ENCODE measurements at places on chromosomes 6 and 20.

GRCh38 chr20:58103517-58103904 lies 124.9 kb downstream of the ANKRD60 start:
- DNase-seq, result no peak

- DNase-seq, result no peak
These were observed 651.6 kb upstream of the MARCKS start for GRCh38 chr6:113205553-113205952.

- no peak for DNase-seq
These were observed at the start of gene SLC17A1 for GRCh38 chr6:25831532-25832306. SLC17A1 (minus strand) TSS chr6:25832052; CDS start chr6:25830557, 1,495 bp downstream.

DNA sequence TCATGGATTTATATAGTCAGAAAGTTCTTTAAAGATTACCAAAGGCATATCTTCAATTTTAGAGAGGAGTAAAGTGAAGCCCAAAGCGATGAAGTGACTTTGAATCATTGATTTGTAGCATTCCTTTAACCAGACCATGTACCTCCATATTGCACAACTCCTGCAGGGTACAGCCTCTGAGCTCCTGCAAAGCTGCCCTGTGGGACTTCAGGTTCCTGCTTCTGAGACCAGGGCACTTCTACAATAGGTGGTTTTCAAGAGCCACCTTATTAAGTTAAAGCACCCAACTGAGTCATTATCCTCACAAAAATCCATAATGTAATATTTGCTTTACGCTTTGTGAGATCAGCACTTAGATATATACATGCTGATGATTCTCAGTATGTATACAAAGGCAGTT lies 270.7 kb upstream of the RGS17 start:
- no peak for DNase-seq

- no peak for DNase-seq
These were observed 288.7 kb upstream of the CDYL start for GRCh38 chr6:4487538-4487937.

GRCh38 chr6:123240626-123241025 lies 244.6 kb downstream of the CLVS2 start:
- no peak for DNase-seq

GRCh38 chr6:145063091-145063490 lies 672.2 kb downstream of the EPM2A start:
- DNase-seq, result no peak

DNA sequence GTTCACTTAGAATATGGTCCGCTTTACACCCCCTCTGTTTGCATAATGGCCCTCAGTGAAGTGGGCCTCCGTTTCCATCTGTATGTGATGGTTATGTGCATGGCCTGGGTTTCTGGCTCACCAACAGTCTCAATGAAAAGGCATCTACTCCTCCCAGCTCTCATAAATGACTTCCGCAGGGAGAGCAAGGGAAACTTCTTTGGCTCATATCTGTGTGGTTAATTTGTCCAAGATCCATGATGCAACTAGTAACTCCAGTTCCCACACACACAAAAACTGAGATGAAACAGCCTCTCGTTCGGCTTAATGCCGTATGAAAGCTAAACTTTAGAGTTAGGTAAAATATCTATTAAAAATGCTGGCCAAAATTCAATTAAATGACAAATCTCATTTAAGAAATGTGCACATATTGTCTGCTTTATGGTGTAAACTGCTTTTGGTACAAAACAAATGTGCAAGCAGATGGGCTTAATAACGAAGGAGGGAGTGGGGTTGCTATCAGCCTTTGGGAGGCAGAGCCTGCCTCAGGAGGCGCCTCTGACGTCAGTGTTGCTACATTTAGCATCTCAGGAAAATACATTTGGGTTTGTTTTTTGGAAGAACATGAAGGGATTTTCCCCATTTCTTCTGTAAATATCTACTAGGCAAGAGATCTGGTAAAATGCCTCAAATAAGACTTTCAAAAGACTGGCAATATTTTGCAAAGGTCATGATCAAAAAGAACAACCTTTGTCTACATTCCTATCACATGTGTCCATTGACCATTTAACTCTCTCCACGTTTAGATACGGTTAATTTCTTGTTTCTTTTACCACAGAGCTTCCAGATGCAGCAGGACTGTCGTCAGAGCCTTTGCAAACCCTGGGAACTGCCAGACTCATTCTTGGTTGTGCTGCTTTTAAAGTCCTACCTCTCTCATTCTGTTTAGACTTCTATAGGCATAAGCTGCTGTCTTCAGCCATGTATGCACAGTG lies 96.8 kb downstream of the ARMC2 start:
- no peak for DNase-seq

DNA sequence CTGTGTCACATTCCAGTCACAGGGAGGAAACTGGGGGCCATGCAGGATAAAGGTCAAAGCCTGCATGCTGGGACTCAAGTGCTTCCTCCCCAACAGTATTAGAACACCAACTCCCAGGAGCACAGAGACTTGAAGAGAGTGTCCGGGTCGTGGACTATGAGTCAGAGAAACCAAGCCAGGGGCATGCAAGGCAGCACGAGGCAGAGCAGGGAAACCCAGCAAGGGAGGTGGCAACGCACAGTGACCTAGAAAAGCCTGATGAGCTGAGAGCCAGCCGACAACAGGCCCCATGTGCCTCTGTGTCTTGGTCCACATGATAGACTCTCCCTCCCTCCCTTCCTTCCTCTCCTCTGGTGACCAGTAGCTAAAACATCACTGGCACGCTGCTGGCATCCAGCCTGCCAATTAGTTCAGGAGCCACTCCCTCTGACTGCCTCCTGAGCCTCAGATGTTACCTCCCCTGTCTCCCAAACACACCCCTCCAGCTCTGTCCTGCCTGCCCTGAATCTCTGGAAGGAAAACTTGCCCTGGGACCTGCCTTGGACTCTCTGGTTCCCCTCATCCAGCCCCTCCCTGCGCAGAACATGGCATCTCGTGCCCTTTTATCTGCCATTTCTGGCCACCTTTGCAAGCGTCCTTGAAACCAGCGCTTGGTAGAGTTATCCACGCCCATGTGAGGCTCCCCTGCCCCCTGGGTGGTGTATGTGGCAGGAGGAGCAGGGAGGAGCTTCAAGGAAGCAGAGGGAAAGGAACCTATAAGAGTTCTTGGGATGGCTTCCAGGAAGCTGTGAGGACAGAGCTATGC lies 16.2 kb upstream of the RNF39 start:
- no peak for DNase-seq

- no peak for DNase-seq
These were observed 57.5 kb downstream of the HIVEP2 start for GRCh38 chr6:142887517-142887916.

GRCh38 chr6:157956171-157956730 lies 25.4 kb upstream of the SYNJ2 start:
- DNase-seq, result no peak

DNA sequence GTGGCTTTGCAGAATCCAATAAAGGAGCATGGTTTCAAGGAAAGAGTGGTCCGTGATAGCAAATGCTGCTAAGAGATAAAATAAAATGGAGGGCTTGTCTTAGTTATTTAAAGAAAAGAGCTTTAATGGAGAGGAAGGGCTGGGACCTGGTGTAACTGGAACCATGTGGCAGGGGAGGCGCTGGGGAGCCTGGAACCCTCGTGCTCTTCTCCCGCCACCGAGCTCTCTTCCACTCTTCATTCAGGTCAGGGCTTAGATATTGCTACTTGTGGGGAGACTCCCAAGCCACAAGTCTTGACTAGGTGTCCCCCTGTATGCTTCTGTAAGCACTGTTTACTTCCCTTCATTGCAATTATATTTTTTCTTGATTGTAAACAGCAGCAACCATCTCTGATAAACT lies 15.2 kb upstream of the ARFGEF3 start:
- no peak for DNase-seq

DNA sequence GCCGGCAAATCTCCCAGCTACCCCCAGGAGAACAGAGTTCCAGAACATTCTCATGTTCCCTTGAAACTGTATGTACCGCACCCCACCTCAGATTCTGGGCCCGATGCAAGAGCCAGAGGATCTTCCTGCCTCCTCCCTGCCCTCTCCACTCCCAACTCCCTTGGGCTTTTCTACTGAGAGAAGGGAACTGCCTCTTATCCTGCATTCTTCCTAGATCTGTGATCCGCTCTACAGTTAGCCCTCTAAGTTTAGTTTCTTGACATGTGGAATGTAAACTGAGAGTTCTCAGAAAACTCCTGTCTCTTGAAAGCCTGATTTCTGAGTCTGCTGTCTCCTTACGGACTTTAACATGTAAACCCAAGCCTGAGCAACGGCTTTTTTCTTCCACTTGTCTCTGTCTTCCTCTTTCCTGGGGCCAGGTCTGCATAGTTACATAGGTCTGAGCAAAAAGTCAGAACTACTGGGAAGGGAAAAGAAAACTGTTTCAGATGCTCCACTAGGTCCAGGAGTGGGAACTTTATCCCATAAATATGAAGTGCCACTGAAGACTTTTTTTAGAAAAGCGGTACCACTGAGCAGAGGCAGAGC lies 86.5 kb upstream of the TNFAIP3 start:
- DNase-seq, result no peak

DNA sequence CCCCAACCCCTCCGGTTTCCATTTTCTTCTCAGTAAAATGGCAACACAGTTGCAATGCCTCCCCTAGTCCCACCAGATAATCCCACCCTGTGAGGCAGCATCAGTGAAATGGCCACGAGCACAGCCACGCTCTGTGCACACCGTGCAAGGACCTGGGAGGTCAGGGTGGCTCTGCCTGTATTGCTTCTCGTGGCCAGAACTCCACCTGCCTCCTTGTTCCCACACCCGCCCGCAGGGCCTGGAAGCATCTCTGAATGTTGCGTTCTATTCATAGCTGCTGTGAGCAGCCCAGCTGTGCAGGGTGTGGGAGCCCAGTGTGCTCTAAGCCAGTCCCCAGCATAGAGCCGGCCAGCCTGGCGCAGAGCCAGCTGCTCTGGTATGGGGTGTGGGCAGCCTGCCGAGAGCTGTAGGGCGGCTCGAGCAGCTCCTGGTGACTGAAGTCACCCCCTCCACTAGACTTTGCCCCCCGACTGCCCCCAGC lies 161.1 kb downstream of the DLL1 start:
- no peak for DNase-seq

DNA sequence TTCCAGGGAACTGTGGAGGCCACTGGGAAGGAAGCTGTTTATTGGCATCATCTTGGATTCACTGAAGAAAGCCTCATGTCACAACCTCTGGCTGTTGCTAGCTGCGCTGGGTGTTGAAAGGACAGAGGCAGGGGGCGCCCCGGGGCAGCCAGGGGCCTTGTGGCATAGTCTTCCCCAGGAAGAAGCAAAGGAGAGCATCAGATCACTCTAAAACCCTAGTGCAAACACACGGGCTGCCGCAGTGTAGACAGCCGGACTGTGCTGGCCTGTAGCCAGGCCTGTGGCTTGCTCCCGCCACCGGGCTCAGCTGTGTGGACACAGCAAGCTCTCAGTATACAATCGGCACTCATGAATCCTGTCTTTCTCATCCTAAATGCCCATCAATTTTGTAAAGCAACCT lies 23.8 kb upstream of the SMOC2 start:
- no peak for DNase-seq

- no peak for DNase-seq
These were observed 10.7 kb downstream of the FIG4 start for GRCh38 chr6:109701774-109702173.

DNA sequence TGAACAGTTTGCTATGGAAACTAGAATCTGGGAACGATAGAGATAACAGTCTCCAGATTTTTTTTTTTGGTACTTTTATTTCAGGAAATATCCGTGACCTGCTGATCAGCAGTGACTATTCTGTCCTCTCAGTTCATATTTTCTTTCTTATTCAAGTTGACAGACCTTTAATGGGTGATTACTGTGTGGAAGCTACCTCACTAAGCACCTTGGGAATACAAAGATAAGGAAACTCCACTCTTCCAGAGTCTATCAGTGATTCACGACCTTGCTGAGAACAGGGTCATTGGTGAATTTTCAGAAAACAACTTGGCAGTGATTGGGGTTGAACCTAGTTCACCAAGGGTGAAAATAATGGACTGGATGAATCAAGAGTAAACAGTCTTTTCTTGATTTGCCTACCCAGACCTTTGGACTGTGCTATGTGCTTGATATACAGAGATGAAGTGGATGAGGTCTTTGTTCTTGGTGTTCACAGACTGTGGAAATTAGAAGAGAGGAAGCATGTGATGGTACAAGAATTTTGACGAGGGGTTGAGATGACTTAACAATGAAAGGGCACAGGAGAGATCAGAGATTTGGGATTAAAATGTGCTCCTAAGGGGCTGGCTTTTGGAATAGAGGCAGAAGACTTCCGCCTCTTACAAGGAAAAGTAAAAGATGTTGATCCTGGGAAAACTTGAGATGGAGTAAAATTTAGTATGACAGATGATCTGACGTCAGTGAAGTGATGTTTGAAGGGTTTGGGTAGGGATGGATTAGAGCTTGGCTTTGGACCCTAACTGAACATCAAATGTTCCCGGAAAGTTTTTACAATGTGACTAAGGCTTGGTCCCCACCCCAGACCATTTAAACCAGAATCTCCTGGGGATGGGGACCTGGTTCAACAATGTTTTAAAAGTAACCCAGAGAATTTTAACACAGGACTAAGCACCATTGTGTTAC lies 1.2 kb downstream of the KAT14 start:
- no peak for DNase-seq

DNA sequence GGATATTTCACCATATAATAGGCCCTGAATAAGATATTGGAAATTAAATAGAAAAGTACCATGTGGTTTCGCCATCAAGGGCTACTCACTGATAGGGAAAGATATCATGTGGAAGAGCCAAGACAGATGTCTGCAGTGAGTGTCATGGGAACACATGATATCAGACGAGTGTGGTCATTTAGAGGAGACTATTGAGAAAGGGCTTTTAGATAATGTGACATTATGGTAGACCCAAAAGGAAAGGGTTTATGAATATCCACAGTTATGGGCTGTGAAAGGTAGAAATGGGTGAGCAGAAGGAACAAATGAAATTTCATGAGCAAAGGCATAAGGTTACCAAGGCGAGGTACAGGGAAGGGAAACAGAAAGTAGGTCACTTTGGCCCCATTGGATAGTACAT lies 182.3 kb upstream of the PRSS16 start:
- DNase-seq, result no peak

GRCh38 chr20:38789503-38790199 lies 15.8 kb upstream of the PPP1R16B start:
- no peak for DNase-seq

GRCh38 chr6:38755874-38756273 lies 40.8 kb downstream of the DNAH8 start:
- DNase-seq, result no peak

GRCh38 chr6:3236005-3236404 lies 8.6 kb upstream of the TUBB2B start:
- DNase-seq, result no peak

GRCh38 chr6:93580446-93580845 lies 161.1 kb upstream of the EPHA7 start:
- no peak for DNase-seq

DNA sequence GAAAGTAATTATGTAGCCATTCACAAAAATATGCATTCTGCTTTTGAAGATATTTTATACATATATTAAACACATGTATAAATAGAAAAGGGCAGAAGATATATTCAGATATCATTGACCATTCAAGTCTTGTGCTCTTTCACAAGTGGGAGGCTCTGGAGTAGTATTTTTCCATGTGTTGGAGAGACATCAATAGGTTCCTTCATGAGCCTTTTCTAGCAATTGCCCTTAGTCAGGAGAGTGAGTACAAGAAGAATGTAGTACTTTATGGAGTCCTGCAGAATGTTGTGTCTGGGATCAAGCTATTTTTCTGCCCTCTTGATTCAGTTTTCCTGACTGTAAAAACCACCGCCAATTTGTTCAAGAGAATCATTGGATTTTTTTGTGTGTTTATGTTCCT lies 117.9 kb downstream of the LRRC1 start:
- DNase-seq, result no peak

- DNase-seq, result no peak
These were observed 38.8 kb upstream of the FOXA2 start for GRCh38 chr20:22623211-22623610.

All from esophagus squamous epithelium (tissue), 5 donors.